ENCODE measurements at places on chromosomes 3 and 15.

DNA sequence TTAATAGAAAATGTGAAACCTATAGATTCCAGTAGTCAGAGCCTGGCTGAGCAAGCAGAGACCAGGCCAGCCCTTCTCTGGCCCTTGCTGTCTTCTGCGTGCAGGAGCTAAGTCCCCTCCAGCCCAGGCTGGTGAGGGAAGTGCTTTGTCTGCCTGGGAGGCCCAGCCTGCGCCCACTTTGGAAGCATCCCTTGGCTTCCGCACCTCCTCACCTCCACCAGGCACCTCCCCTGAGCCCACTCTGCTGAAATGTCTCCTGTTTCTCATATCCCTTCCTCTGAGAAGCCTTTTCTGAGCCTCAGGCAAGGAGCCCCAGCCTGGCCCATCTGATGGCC, 45.3 kb downstream of the ALDH1L1 start:
- DNase-seq: no peak

GRCh38 chr3:26984416-26985390, 362.1 kb downstream of the LRRC3B start:
- no peak for DNase-seq

DNA sequence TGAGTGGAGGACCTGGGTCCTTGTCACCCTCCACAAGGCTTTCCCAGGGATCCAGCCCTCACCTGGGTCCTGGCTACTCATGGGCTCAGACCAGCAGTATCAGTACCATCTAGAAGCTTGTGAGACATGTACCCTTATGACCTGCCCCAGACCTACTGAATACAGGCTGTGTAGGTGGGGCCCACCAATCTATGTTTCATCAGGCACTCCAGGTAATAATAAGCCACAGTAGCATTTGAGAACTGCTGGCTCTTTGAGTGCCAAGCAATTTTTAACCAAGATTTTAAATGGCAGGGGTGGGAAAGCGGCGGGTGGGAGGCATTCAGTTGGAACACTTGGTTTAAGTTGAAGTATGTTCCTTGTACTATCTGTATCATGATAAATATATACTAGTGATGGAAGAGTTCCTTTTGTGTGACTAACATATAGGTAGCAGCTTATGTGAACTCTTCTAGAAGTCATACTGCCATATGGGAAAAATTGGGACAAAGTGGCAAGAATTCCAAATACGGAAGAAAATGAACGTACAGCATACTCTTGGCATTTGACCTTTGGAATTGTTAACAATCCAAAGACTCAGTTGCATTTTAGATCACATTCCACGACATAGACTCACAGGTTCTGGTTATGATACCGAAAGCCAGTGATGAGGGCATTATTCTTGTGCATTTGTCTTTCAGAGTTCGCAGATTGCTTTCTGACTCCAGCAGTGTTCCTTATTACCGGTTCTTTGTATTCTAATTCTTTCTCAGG, 190.4 kb downstream of the GHSR start:
- no peak for DNase-seq

GRCh38 chr15:63191895-63192618, 2.7 kb downstream of the RAB8B start:
- DNase-seq: no peak

GRCh38 chr3:195873281-195873887, 35.0 kb downstream of the TNK2 start:
- no peak for DNase-seq

GRCh38 chr3:123949641-123950040, 11.4 kb downstream of the CCDC14 start:
- no peak for DNase-seq

DNA sequence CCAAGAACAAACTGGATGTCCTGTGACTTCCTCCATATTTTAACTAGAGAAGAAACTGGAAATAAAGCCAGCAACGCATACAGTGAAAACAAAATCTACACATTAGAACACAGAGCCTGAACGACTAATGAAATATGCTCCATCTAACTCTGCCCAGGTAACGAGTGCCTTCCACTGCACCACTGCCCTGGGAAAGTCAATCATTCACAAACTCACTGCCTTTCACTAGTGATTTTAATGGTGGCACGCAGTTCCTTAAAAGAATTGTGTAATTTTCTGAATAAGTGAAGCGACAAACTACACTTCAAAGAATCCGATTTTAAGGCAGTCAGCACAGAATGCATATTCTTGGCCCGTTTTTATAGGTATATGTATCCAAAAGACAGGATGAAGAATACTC, 416.0 kb downstream of the SHQ1 start:
- no peak for DNase-seq

DNA sequence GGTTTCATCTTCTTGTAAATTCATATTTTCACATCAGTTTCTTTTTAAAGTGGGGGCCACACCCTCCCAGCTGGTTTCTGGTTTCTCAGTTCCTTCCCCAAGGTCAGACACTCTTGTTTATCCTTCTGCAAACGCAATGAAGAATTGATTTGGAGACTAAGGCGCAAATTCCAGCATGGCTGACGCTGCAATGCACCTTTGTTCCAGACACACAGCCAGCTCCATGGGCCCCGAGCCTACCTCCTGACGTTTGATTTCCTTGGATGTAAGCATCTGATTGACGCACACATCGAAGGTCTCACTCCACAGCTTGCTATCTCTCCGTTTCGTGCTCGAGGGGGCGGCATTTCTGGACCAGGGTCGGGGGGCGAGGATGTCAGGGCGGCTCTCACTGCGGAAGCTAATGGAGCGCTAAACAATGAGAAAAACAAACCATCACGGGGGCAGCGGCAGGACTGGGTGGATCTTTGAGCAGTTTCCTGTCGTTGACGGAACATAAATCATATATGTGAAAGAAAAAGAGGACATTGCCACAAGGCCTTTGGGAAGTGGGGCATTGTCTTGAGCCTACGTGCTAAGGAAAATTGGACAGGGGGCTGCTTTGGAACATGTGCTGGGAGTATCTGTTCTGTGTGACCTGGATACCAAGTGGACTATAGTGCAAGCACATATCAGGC, 46.9 kb downstream of the ARHGEF3 start:
- DNase-seq: no peak

- DNase-seq: no peak
Measured at GRCh38 chr15:48330105-48330785, 984 bp upstream of the DUT start.

DNA sequence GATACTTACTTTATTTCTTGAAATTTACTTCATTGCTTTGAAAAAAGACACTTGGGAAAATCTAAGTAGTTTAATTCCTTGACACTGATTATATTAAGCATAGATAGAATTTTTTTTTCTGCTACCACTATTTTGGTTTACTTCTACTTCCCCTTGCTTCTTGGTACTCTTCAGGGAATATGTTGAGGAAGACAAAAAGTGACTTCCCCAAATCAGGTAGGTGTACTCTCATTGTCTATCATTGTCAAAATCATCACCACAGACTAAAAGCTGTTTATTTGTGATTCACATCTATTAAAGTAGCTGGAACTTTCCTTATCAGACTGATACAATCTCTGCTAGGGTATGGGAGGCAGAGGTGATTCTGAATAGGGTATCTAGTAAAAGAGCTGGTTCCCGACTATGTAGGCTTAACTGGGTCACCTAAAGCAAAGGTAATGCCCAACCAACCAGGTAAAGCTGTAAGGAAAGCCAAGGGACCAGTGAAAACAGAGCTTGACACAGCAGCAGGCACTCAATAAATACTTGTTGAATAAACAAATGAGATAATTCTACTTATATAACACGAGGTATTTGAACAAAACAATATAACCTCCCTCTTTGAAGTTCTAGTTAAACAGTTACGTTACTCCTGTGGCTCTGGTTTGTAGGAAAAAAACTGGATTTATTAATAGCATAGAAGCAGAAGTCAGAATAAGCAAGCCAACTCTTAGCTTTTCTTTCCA, 346.9 kb downstream of the PLCL2 start:
- no peak for DNase-seq

DNA sequence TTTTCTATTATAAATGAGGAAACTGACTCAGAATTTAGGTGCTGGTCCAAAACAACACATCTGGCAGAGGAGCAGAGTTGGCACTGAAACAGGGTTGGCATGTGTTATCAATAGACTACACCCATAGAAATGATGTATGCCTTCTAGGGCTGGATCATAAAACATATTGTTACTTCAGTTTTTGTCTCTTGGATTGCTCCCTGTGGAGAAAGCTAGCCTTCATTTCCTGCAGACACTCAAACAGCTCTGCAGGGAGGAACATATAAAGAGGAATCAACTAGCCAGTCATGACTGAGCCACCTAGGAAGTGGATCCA, 507 bp upstream of the MRPL3 start:
- DNase-seq: no peak

DNA sequence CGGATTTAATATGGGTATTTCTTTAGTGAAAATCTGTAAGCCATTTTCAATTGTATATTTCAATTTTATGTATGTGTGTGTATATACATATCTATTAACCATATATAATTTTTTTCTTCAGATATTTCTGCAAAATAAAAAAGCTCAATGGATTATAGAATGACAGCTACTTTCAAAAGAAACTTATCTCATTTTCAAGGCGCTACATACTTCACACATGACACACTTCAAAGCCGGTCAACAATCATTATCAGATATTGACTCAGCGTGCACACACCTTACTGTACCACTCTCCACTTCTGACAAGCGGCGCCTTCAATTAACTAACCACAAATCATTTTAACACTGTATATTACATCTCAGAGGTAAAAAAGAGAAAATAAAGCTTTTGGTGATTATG, 39.6 kb downstream of the ATP13A3 start:
- no peak for DNase-seq

DNA sequence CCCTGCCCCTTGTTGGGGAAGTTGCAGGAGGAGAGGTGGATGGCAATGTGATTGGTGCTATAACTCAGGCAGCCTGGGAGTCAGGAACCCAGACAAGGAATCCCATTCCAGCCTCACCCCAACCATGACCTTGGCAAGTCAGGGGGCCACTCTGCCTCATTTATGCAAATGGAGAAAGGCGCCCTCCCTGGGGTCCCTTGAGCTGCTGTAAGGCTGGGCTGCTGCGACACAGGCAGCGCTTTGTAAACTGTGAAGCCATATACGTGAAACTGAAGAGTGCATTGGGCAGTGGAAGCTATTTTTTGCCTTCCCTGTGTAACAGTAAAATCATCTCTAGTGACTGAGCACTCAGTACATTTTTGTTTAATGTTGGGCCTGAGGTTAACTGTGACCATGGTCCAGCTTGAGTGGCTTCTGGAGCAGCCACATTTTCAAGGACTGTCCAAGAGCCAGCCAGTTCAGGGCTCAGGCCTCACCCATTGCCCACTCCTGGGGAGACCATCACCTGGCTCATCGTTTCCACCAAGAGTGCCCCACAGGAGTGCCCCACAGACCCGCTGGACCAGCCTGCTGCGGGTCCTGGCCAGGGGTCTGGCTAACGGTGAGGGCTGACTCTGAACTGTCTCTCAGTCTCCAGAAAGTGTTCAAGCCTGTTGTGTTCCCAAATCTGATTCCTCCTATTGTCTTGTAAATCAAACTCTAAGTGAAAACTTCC, 27.9 kb downstream of the KIF7 start:
- DNase-seq: no peak

DNA sequence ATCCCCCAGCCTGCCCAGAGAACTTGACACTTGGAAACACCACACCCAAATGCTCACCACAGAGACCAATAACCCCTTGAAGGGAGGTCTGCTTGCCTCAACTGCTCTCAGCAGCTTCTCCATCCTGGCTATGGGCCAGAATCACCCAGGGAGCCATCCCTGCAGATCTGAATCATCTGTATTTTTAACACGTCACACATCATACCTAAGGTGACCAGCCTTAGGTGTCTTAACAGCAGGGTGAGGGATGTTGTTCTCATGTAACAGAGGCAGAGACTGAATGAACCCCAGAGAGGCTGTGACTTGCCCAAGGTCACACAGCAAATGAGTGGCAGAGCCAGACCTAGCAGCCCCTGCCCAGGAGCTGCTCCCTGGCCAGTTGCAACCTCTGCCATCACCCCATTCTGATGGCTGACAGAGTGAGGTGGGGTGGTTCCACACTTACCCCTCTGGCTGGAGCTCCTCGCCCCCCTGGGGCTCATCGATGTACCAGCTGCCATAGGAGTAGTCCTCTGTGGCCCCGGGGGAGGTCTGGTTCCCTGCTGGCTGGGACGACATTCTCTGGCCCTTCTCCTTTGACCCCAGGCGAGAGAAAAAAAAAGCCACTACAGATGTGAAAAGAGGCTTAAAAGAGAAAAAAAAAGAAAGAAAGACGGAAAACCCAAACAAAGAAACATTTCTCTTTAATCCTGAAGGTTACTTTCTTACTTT, 722 bp downstream of the STRA6 start:
- DNase-seq: no peak

DNA sequence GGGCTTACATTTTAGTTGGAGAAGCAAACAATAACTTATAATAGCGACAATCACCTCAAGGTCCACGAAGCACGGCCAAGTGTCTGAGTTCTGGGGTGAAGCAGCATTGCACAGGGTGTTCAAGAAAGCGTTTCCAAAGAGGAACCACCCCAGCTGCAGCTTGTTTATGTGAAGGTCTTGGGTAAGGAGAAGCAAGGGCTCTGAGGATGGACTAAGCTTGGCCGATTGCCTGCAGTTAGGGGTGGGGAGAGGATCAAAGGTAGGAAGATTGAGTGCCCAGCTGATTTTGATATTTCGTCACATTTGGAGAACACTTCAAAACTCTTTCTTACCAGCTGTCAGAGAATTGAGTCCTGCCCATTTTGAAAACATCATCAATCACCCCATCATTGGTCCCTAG, 321.6 kb upstream of the DNAJC19 start:
- no peak for DNase-seq

DNA sequence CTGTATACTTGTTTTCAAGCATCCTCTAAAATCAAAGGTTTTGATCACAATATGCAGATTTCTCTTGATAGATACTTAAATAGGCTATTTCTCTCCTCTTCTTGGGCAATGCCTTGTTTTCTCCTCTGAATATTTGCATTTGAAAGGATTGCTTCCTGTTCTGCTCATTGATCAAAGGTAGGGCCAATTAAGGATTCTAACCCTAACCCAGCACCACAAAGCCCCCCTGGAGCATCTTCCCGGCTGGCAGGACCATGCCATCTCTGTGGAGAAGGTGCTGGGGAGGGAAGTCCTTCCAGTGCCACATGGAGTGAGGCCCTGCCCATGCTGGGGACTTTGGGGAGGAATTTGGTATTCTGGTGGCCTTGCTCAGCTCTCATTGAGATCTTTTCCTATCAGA, 11.3 kb upstream of the NIPA2 start:
- DNase-seq: no peak

GRCh38 chr3:59998058-59998457, 948.2 kb upstream of the CFAP20DC start:
- DNase-seq: no peak

DNA sequence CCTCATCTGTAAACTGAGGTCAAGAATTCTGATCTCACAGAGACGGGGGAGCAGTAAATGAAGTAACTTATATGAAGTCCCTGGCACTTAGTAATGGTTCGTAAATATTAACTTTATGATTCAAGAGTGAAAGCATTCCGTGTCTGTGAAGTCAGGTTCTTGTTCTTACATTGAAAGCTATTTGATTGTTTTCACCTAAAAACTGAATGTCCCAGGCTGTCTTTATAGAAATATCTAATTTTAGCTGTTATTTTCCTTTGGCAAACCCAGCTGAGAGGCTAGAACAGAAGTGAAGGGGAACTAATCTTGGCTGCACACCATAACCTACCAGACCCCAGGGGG, 84.5 kb downstream of the CHSY1 start:
- DNase-seq: no peak

Measured in NCI-H1930 (cell line).